Activated CD4-positive, alpha-beta T cell treated with anti-CD3 and anti-CD28 coated beads for 36 hours (primary cell): ENCODE measurements at places on chromosomes 3 and 15.

DNA sequence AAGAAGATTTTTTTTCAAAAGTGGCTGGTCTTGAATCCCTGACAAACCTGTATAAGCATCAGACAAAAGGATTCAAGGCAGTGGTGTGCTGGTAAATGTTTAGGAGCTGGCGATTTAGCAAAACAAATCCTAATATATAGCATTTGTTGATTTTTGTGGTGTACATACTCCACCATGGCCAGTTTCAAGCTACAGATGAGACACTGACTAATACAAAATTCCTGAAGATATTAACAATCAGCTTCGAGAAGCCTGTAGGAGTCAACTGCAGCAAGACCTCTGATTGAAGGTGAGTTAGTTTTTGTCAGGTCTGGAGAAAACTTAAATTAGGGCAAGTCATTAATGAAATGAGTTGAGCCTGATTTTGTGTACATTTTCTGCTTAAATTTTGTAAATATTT, 6.7 kb downstream of the STRIT1 start:
- DNase-seq = no peak

- no peak for DNase-seq
These were observed 16.5 kb upstream of the TIMP4 start for GRCh38 chr3:12175137-12175593.

DNA sequence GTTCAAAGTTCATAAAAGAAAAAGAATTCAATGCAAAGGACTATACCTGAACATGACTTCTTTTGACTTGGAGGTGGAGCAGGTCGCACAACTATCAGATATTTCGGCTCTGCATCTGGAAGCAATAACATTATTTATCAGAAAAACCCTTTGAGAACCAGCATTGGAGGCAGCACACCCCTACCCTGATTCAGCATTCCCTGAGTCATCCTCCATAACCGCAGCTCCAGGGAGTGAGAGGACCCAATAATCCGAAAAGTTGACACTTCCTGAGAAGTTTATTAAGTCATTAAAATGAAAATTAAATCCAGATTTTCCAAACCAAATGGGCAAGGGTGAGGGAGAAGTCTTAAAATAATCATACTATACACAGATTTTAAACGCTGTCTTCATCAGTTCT, 90.6 kb downstream of the ABI3BP start:
- DNase-seq = no peak

DNA sequence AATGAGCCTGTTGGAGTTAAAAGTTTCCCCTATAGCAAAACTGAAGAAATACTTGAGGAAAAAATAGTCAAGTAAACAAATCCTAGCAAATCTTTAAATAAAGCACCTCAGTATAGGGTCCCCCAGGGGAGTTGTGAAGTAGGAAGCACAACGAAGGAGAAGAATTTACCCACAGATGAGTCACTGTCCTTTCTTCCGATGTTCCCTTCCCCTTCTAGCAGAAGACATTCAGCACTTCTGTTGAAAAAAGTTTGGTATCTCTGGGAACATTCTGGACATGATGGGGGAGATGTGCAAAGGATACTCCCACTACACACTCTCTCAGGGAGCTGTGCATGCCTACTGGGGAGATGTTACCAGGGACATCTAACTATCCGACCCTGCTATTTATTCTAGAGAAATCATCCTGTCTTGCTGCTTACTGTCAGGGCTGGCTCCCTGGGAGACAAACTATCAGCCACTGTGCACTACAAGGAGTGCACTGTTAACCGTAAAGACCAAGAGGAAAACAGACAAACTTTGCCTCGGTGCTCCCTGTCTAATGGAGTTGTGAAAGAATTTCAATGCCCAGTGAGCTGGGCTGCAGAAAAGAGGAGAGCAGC, 93.8 kb downstream of the RFTN1 start:
- DNase-seq = no peak

DNA sequence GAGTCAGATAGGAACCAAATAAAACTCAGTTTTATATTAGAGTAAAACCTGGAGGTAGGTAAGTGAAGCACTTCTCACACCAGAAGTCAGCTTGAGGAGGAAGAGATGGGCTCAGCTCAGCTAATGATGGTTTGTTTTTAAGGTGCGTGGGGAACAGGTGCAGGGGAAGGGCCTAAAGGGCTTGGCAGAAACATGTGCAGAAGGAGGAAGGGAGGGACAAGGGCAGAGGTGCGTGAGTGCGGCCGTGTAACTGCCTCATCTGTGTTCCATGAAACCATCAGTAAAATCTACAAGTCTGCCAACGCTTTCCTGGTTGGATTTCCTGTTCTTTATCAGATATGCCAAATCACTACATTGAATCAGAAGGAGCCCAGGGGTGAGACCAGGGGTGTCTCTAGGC, 19.9 kb downstream of the FYCO1 start:
- DNase-seq = peak; percentile 31

- DNase-seq = no peak
These were observed 32.2 kb upstream of the CDCP1 start for GRCh38 chr3:45178183-45179023.

DNA sequence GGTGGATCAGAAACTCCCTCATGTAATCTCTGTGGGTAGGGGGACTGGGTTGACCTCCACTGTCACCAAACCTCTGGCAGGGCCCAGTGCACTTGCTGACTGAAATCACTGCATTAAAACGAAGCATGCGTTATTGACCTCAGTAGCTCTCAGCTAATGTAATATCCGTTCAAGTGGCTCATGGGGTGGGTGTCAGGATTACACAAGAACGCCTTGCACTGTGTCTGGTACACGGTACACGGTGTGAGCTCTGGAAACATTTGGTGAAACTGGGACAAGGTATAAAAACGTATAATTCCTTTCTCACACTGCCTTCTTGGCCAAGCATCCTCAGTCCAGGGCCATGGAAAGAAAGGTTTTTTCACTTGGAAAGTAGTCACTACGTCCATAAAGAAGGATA, 11.9 kb downstream of the LRTM1 start:
- DNase-seq = no peak

DNA sequence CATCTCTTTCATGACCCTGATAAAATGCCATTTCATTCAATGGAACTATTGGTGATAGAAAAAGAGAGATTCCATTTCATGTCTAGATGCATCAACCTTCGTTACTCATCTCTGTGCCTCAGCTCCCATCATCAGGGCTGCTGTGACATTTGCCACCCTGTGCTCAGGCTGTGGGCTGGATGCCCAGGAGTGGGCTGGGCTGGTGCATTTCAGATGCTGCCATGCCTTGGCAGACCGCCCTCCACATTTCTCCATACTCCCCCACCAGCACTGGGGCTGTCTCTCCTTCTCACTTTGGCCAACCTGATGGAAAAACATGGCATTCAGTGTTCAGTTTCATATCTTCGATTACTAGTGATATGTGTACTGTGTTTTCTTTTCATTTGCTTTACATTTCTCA, 59.1 kb downstream of the DNASE1L3 start:
- DNase-seq = no peak

DNA sequence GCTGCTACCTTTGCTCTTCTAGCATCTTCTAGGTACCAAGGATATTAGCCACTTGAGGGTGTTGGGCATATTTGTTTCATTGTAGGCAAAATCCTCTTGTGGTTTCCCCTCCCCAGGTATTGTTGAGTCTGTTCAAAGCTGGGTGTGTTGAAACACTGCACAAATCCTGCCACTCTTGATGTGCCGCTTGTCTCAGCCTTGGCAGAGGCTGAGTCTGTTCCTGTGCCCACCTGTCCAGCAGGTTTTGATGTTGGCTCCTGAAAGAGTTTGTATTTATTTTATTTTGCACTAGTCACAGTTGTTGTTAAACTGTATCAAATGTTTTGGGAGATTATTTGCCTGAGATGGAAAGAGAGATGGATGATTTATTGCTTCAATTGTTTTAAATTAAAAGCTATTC, 136.2 kb downstream of the USP13 start:
- no peak for DNase-seq

DNA sequence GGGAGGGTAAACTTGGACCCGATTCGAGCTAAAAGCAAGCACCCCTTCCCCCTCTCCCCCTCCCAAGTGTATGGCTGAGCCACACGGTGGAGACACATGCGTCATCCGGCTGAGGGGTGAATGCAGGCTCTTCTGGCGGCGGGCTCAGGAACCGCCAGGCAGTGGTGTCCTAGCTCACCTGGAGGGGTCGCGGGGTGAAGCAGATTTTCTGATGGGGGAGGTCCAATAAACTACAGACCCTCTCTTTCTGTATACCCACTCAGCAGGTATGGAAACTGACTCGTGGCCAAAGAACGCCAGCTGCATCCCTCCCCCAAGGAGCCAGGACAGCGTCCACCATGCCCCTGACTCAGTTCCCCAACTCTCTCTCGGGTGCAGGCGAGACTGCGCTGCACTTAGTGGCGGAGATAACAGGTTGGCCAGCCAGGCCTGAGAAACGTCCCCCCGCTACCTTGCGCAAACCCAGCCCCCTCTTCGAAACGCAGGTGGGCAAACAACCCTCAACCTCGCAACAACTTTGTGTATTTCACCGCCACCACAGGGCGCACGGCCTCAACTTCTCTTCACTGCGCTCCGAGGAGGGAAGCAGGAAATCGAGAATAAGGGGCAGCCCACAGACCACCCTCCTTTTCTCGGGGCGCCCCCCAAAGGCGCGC, 1.3 kb downstream of the MAGI1 start:
- DNase-seq = peak; percentile 20

- no peak for DNase-seq
These were observed 48.9 kb downstream of the CACNA2D2 start for GRCh38 chr3:50454481-50455070.

GRCh38 chr3:19473971-19474580, 325.8 kb downstream of the KCNH8 start:
- DNase-seq = no peak

- DNase-seq = no peak
These were observed 23.3 kb downstream of the IL1RAP start for GRCh38 chr3:190537146-190537545.

- DNase-seq = peak; percentile 12
These were observed 59.4 kb downstream of the HACD2 start for GRCh38 chr3:123525433-123525832.

DNA sequence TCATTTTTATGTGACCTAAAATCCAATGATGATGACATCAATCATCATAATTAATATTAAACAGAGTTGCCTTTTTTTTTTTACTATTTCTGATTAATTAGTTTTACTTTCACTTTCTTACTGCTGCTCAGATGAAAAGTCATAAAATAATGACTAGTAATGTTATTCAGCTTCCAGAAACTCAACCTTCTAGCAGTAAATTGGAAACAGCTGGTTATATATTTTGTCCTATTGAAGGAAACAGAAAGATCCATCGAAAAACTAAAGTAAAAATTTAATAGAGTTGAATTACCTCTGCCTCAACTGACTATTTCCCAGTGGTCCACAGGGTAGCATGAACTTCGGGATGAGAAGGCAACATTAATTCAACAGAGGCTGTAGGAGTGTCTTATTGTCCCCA, 107.1 kb upstream of the PTX3 start:
- DNase-seq = no peak

DNA sequence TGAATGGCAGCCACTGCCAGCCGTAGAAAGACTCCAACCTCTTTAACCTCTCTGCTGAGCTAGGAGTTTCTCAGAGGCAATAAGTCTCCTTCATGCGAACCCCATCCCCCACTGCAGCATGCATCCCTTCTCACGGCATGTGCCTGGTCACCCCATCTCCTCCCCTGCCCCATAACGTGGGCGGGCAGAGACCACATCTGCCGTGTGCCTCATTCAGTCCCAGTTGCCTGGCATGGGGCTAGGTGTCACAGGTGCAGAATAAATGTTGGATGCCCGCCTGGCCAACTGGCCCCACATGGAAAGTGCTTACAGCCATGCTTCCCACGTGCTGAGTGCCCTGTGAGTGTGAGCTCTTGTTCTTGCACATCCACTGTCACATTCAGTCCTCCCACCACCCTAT, 43.5 kb upstream of the NTRK3 start:
- no peak for DNase-seq

DNA sequence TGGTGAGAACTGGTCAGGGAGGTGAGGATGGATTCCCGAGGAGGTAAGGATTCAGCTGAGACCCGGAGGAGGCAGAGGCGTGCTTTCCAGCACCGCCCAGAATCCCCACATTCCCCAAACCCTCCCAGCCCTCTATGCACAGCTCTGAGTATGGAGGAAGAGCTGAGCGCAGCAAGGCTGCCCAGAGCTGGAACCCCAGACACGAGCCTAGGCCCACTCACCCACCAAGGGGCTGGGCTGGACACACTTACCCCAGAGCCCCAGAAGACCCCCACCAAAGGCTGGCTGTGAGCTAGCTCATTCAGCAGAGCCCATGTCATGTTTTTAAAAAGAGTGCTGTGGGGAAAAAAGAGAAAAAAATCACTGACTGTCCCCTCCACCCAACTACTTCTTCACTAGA, 271.5 kb downstream of the XXYLT1 start:
- no peak for DNase-seq

- DNase-seq = peak; percentile 68
These were observed 3.7 kb downstream of the PBRM1 start for GRCh38 chr3:52682016-52682415.

- DNase-seq = no peak
These were observed 356.4 kb downstream of the CHST2 start for GRCh38 chr3:143475981-143476380.

DNA sequence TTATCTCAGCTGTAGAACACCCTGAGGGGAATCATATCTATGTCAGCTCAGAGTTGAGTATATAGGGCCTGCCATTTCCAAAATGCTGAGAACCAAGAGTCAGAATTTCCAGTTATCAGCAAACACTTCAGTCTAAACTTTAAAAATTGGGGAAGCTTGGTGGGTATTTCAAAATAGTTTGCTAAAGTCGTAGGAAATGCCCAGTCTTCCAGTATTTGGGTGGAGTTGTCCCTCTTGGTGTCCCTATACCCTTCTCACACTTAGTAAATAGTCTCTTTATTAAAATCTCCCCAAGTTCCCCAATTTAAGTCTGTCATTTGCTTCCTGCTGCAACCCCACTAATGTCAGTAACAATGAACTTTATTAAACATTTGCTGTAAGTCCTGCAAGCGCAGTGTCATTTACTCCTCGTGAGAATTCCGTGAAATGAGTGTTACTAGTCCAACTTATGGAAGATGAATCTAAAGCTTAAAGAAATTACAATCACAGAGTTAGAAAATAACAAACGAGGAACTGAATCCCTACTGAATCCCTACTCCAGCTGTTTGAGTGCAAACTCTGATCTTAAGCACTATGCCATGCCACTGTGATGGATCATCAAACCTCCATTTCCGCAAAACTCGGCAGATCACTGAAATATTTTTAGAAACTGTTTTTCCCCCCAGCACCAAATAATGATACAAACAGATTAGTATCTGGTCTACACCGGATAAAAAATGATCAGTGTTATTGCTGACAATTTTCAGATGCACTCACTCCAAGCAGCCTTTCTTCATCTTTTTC, 341.7 kb upstream of the PROK2 start:
- DNase-seq = no peak
